ENCODE measurements at places on chromosomes 6 and 20.
A peak's percentile ranks its signal among the peaks of the same experiment; 100 is the strongest.

DNA sequence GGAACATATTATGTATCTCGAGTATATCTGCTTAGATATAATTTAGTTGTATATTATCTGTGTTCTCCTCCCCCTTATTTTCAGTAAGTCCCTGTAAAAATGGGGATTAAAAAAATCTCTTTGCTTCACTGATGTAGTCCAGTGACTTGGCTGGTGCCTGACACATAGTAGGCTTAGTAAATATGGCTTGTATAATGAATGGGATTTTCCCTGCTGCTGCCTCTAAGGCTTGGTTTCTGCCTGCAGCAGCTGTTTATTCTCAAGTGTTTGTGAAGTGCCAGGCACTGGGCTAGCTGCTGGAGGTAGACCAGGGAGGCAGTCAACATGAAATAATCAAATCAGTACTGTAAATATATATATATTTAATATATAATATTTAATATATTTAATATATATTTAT is 1.6 kb upstream of the ZFP64 start:
- no peak for DNase-seq

DNA sequence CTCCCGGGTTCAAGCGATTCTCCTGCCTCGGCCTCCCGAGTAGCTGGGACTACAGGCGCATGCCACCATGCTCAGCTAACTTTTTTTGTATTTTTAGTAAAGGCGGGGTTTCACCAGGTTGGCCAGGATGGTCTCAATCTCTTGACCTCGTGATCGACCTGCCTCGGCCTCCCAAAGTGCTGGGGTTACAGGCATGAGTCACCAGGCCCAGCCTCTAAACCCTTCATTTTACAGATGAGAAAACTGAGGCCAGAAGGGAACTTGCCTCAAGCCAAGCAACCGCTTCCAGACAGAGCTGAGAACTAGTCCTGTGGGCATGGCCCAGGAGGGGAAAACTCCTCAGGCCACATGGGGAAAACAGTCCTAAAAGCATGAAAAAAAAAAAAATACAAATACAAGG is 47.1 kb downstream of the ZMYND8 start:
- no peak for DNase-seq

- DNase-seq, result no peak
Measured at GRCh38 chr20:52420805-52421204, 229.2 kb upstream of the ZFP64 start.

DNA sequence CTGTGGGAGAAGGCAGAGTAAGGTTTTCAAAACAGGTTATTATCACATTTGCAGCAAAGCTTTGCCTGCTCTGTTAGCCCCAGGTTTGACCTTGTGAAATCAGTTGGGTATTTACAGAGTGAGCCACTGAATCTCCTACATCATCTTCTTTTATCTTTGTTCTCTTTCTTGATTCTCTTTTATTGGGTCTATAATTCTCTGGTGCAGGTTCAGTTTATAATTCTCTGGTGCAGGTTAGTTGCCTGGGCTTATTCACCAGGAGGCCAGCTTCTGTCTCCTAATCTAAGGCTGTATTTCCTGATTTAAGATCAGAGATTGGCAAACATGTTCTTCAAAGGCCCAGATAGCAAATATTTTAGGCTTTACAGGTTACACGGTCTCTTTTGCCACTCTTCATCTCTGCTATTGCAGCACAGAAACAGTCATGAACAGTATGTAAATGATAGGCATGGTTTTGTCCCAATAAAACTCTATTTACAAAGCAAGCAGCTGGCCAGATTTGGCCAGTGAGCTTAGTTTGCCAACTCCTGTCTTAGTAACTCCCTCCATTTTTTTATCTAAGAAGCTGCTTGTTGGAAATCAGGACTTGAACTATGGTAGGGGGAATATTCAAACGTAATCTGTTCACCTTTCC is 205.0 kb upstream of the RIMS1 start:
- no peak for DNase-seq

GRCh38 chr6:57255451-57256169 is 33.5 kb upstream of the RAB23 start:
- DNase-seq, result no peak

DNA sequence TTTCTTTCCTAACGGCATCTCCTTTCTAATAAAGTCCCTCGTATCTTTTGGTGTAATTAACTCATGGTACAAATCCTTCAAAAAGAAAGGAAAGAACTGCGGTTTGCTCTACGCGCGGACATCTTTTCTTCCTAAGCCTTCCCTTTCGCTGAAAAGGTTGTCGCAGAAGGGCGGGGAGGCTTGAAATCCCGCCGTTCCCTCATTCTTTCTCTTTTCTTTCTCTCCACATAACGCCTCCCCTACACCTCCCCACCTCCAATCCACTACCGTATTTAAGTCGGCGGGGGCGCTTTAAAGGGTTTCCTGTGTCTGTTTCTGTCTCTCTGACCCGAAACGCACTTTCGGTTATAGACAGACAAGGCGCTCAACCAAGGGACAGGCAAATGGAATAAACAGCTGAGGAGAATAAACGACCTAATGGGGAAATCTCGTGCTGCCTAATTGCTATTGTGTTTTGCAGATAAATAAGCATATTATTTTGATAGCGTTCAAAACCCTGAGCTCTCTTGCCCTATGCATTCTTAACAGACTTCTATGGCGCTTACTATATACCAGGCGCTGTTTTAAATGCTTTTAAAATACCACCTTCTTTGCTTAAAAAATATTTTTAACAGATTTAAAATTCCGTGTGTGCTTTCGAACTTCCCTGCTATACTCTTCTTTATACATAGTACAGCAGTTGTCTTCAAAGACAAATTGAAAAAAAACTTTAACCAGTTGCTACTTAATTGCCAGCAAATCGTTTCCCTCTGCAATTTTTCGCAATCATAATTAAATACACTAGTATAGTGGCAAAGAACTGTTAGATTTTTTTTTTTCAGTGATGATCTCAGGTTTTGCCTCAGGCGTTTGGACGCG is 2.5 kb upstream of the HEY2 start:
- peak; percentile 52 for DNase-seq

DNA sequence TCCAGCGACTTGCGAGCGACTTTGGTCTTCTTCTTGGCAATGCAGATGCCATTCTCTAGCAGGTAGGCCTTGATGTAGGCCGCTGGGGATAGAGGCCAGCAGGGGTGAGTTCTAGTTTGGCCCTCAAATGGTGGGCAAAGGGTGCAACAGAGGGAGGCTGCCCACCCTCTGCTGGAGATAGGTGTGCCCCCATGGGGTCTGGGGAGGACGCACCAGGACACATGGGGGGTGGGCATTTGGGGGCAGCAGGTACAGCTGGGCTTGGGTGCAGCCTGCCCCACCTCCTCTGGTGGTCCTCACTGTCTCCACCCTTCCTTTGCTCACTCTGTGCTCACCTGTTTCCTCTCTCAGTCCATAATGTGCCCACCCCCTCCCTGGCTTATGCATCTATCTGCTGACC is 11.3 kb downstream of the KCNK15 start:
- no peak for DNase-seq

GRCh38 chr20:17636523-17637412 is 45.3 kb downstream of the RRBP1 start:
- no peak for DNase-seq

DNA sequence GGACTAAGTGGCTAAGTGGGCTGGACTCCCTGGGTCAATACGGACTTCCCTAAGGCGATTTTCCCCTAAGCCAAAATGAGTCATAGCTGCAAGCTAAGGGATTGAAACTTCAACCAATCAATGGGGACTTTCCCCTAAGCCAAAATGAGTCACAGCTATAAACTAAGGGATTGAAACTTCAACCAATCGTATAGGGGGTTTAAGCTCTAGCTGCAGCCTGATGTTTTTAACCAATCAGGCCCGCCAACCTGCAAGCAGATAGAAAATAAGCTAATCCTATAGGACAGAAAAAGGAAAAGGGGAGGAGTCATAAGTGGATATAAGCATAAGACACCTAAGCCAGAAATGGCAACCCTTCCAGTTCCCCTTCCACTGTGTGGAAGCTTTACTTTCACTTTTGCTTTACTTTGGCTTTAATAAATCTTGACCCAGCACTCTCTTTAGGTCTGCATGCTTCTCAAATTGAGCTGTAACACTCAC is 655.0 kb upstream of the HS3ST5 start:
- DNase-seq, result no peak

DNA sequence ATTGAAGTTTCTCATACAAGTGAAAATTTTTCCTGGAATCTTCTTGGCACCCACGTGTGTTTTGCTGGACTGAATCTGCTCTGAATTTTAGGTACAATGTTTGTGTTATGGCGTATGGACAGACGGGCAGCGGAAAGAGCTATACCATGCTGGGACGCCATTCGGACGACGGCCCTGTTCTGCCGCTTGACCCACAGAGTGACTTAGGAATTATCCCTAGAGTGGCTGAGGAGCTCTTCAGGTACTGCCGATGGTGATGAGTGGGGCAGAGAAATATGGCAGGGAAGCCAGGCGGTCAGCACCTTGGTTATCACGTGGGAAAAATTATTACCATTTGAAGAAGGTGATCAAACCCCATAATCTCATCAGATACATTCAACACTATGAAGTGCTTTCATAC is 36.3 kb downstream of the KIF25 start:
- DNase-seq, result no peak

- DNase-seq, result peak; percentile 42
Measured at GRCh38 chr20:22385602-22386305, 198.6 kb downstream of the FOXA2 start.

- no peak for DNase-seq
Measured at GRCh38 chr6:154441995-154442310, 68.5 kb downstream of the CNKSR3 start.

DNA sequence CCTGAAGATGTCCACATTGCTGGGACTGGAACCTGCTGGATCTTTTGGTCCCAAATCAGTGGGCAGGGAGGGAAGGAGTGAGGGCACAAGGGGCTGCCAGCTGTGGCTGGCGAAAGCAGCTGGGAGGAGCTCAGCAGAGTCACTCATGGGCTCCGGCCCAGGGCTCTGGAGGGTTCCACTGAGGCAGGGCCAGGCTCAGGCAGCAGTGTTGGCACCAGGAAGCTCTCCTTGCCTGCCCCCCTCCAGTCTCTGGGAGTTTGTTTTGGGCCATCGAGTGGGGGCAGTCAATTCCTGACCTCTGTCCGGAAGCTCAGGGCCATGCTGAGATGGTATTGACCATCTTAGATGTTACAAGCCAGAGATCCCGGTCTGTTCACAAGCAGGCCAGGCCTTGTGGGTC is 39.1 kb upstream of the IRF4 start:
- no peak for DNase-seq

DNA sequence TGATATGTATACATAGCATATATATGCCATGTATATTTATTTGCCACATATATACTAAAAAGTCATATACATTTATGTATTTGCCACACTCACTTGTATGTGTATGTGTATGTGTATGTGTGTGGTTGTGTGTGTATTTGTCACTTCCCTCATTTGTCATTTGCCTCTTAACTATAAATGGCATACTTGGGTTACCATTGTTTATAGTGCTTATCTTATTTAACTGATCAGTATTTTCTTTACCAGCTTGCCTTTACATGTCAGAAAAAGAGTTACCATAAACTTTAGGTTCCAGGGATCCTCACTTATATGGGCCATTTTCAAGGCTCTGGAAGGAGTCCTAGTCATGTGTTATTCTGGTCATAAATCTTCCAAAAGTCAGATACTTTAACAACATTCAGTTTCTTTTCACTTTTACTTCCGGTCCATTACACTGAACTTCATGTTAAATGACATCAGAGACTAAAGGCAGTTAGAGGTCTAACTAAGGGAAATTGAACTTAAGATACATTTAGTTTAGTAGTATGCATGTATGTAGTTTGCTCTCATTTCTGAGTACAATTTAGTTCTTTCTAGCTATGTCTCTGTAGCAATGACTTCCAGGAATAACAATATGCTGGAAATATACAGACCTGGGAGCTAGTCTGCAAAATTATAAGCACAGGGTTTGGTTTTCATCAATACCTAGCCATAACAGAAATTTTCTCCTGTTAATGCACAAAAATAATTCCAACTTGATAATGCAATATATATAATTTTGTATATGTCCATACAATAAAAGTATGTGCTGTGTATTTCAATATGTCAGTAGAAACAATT is 33.7 kb upstream of the HIVEP1 start:
- no peak for DNase-seq

DNA sequence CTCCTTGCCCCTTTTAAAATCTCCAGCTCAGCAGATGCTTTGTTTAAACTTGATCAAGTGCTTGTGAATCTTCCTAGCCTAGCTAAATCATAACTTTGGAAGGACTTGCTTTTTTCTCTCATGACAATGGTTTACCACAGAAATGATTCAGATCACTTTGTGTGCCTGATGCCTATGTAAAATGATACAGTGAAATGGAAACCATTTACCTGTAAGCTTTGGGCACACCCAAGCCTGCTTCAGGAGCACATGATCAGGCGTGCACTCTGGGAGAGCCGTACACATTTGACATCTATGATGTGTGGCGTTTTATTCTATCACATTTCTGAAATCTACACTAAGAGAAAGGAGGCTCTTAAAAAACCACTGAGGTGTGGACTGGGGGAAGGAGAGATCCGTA is 41.1 kb downstream of the PTPN1 start:
- no peak for DNase-seq

DNA sequence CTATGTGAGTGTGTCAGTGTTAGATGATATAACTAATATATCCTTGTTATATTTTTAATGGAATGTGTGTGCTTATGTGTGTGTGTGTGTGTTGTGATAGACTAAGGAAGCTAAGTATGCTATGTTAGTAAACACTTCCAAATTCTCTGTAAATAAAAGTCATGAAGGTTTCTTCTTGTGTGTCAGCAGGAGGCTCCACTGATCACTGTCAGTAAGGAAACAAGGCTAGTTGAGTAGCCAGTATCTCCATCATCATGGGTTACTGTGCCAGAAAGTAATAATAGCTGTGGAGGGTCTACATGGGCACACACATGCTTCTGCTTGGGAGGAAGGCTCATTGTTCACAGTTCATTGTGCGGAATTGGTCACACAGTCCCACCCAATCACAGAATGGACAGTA is 302.8 kb upstream of the RNF217 start:
- DNase-seq, result no peak

GRCh38 chr6:93213028-93213427 is 206.3 kb downstream of the EPHA7 start:
- DNase-seq, result no peak

- peak; percentile 14 for DNase-seq
Measured at GRCh38 chr6:3438190-3439167, 18.4 kb downstream of the SLC22A23 start.

- DNase-seq, result no peak
Measured at GRCh38 chr6:137866200-137866913, 702 bp upstream of the TNFAIP3 start.

DNA sequence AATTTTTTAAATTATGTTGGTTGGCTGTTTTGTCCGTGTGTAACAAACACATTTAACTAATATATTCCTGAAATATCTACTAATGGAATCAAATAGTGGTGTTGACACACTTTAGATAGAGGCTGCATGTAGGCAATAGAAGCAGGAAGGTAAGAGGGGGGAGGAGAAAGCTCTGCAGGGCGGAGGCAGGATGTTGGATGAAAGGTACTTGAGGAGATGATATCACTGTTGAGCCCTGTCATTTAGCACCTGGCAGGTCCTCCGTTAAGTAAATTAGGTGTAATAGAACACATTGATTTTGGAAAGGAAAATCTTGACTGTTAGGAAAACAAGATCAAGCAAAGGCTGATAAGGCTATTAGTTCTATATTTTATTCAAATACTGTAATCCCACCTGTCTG is 618.7 kb downstream of the PKHD1 start:
- DNase-seq, result no peak

GRCh38 chr20:38877483-38877882 is 48.7 kb upstream of the FAM83D start:
- DNase-seq, result no peak

- DNase-seq, result no peak
Measured at GRCh38 chr6:152232501-152233151, 404.5 kb downstream of the SYNE1 start.

- DNase-seq, result no peak
Measured at GRCh38 chr6:154909311-154909710, 85.8 kb upstream of the TIAM2 start.

Measured in NCI-H1930 (cell line).